ENCODE measurements at places on chromosomes 6 and 20. TPM values are rescaled to one million over a fixed set of nuclear protein-coding genes. Genes with fewer than 3 reads are reported as not detected.

Gene DUSP15
- 0.59 TPM for total RNA-seq

GRCh38 chr6:139983555-139984276, 609.3 kb upstream of the CITED2 start:
- no peak overlapping the region for H3K27ac ChIP-seq
- no peak for DNase-seq
- H3K27me3 ChIP-seq, result no peaks in the 10 kb centered on the region
- no peaks in the 10 kb centered on the region for H3K4me1 ChIP-seq

- no peak overlapping the region for H3K27ac ChIP-seq
- no peaks in the 10 kb centered on the region for H3K27me3 ChIP-seq
- no peak overlapping the region for H3K4me3 ChIP-seq
- no peaks in the 10 kb centered on the region for H3K4me1 ChIP-seq
- peak; percentile 38 for DNase-seq
Measured at GRCh38 chr6:33672808-33673207, 38.7 kb downstream of the UQCC2 start.

GRCh38 chr6:157825243-157825904, 2.3 kb downstream of the SNX9 start:
- no peaks in the 10 kb centered on the region for H3K36me3 ChIP-seq
- peaks cover 3% of the 10 kb centered on the region for H3K4me1 ChIP-seq
- H3K27me3 ChIP-seq, result no peaks in the 10 kb centered on the region
- H3K4me3 ChIP-seq, result no peak overlapping the region
- H3K27ac ChIP-seq, result no peak overlapping the region

DNA sequence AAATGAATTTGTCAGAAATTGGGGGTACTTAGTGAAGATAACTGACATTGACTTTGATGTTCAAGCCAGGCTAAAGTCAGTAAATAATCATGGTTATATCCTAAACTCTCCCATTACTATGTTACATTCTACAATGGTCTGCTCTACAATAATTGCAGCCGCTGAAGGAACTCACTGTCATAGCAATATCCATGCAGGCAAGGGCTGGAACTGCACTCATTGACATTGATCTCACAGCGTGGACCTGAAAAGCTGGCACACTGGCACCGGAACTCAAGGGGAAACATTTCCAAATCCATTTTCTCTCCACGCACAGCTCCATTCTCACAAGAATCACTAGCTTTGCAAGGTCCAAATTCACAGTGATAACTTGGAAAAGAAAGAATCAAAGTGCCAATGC, 702.7 kb downstream of the EYS start:
- no peak overlapping the region for H3K4me3 ChIP-seq
- H3K36me3 ChIP-seq, result no peaks in the 10 kb centered on the region
- H3K4me1 ChIP-seq, result no peaks in the 10 kb centered on the region
- DNase-seq, result no peak

DNA sequence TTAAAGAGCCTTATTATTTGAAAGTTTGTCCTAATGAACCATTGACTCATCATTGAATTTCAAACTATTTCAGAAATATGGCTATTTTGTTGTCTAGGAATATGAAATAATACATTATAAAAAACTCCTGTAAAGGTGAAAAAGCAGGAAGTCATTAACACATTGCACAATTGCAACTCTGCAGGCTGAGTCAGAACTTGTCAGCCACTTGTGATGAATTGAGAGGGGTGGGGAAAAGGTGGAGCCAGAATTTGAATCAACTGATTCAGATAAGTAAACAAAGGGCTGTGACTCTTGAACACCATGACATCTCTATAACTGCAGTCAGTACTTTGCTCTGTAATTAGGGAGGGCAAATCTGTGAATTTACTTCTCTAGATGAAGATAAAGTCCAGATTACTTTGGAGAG, 6.0 kb downstream of the C6orf141 start:
- H3K4me3 ChIP-seq, result no peak overlapping the region
- no peaks in the 10 kb centered on the region for H3K36me3 ChIP-seq
- peak overlapping the region; percentile 74 for H3K27ac ChIP-seq
- DNase-seq, result peak; percentile 85

Gene PSORS1C1
- 2.2 TPM for total RNA-seq

GRCh38 chr20:40652441-40652987, 36.5 kb downstream of the MAFB start:
- H3K27me3 ChIP-seq, result no peaks in the 10 kb centered on the region
- no peaks in the 10 kb centered on the region for H3K36me3 ChIP-seq
- no peaks in the 10 kb centered on the region for H3K4me1 ChIP-seq
- DNase-seq, result no peak

DNA sequence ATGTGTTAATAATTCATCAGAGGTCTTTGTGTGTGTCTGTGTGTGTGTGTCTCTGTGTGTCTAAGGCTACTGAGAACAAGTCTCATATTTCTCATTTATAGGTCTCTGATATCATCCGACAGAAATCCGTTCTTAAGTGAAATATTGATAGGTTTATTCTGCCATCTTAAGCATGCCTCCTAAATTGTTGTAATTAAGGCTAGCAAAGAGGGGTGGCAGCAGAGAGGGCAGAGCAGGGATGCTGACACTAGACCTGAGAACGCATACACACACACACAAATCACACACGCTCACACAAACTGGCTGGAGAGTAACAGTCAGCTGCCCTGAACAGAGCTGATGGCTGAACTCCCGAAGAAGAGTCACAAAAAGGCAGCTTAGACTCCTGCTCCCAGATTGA, 84.9 kb upstream of the LRFN2 start:
- H3K4me1 ChIP-seq, result no peaks in the 10 kb centered on the region
- H3K27ac ChIP-seq, result no peak overlapping the region
- H3K36me3 ChIP-seq, result no peaks in the 10 kb centered on the region

GRCh38 chr20:58718121-58718563, 25.5 kb downstream of the NPEPL1 start:
- H3K27me3 ChIP-seq, result no peaks in the 10 kb centered on the region
- no peaks in the 10 kb centered on the region for H3K4me1 ChIP-seq

- no peak for DNase-seq
- no peaks in the 10 kb centered on the region for H3K27me3 ChIP-seq
- peak overlapping the region; percentile 51 for H3K27ac ChIP-seq
Measured at GRCh38 chr6:54910921-54911320, 64.3 kb downstream of the FAM83B start.

DNA sequence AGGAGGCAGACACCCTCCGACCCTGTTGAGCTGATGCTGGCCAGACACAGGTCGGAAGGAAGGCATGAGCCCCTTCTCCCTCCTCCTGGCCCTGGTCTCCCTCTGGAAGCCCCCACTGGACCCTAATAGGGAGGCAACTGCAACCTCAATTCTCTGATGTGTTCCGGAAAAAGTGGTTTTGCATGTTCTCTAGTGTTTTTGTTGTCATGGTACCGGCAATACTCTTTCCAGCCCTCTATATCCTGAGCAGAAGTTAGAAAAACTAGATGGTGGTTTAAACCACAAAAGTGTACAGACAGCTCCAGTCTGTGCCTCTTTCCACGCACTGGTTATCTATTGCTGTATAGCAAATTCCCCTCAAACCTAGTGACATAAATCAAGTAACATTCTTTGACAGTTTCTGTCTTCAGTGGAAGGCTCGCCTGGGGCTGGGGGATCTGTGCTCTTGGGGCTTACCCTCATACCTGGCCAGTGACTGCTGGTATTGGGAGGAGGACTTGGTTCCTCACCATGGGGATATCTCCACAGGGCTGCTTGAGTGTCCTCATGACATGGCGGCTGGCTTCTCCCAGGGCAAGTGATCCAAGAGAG, 37.0 kb downstream of the SYTL3 start:
- no peak overlapping the region for H3K4me3 ChIP-seq
- DNase-seq, result peak; percentile 17
- H3K4me1 ChIP-seq, result no peaks in the 10 kb centered on the region
- no peak overlapping the region for H3K27ac ChIP-seq
- H3K36me3 ChIP-seq, result no peaks in the 10 kb centered on the region
- no peaks in the 10 kb centered on the region for H3K27me3 ChIP-seq

Gene BCL2L1
- total RNA-seq, result 59.4 TPM

Gene SNAP91
- total RNA-seq, result 0.45 TPM

DNA sequence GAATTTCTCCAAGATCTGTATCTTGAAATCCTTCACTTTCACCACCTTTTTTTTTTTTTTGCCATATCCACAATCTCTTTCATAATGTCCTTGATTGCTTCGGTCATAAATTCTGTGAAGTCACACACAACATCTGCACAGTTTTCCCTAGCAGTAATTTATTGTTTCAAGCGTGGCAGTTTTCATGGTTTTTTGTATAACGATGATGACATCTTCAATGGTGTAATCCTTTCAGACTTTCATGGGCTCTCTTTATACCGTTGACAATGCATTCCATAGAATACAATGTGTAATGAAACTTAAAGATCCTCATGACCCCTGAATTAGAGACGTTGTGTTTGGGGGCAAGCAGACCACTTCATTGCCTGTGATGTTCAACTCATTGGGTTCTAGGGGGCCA, 693.1 kb downstream of the PTPRT start:
- no peaks in the 10 kb centered on the region for H3K4me1 ChIP-seq
- H3K27ac ChIP-seq, result no peak overlapping the region
- H3K36me3 ChIP-seq, result no peaks in the 10 kb centered on the region
- no peak for DNase-seq
- H3K27me3 ChIP-seq, result no peaks in the 10 kb centered on the region

Gene PAX1
- not detected for total RNA-seq

GRCh38 chr6:90144396-90144795, 152.2 kb downstream of the BACH2 start:
- no peaks in the 10 kb centered on the region for H3K36me3 ChIP-seq
- H3K27me3 ChIP-seq, result no peaks in the 10 kb centered on the region
- no peaks in the 10 kb centered on the region for H3K4me1 ChIP-seq
- H3K4me3 ChIP-seq, result no peak overlapping the region
- no peak for DNase-seq
- no peak overlapping the region for H3K27ac ChIP-seq

- H3K4me3 ChIP-seq, result no peak overlapping the region
- no peaks in the 10 kb centered on the region for H3K27me3 ChIP-seq
- peak overlapping the region; percentile 55 for H3K27ac ChIP-seq
Measured at GRCh38 chr6:43823879-43824702, 54.1 kb downstream of the VEGFA start.

Gene FAM184A
- total RNA-seq, result 0.62 TPM

GRCh38 chr6:132758689-132759088, 985 bp upstream of the VNN2 start:
- no peaks in the 10 kb centered on the region for H3K4me1 ChIP-seq
- no peak overlapping the region for H3K27ac ChIP-seq
- H3K36me3 ChIP-seq, result no peaks in the 10 kb centered on the region
- no peak for DNase-seq
- H3K4me3 ChIP-seq, result no peak overlapping the region

Gene PSMB8
- 154 TPM for total RNA-seq

Gene ZNF334
- 1.3 TPM for total RNA-seq

Gene PSORS1C2
- total RNA-seq, result not detected

- DNase-seq, result no peak
- H3K27me3 ChIP-seq, result no peaks in the 10 kb centered on the region
- peak overlapping the region; percentile 57 for H3K27ac ChIP-seq
- H3K4me3 ChIP-seq, result peak overlapping the region; percentile 74
- no peaks in the 10 kb centered on the region for H3K4me1 ChIP-seq
Measured at GRCh38 chr6:7910298-7910653, 312 bp downstream of the TXNDC5 start.

DNA sequence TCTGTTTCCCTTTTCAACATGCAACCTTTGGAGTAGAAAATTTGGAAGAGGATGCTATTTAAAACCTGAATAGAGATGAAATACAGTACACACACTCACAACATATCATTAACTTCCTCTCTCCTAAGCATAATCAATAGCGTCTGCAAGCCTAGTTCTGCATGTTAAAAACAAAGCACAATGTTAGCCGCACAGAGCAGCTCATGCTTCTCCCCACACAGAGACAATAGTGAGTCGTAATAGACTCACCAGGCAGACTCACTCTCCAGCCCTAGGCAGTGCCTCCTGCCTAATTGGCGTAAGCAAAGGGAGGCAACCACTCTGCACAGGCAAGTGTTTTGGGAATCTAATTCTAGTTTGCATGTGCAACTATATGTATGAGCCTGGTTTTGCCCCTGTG, 45.8 kb upstream of the ARID1B start:
- H3K27me3 ChIP-seq, result no peaks in the 10 kb centered on the region
- no peaks in the 10 kb centered on the region for H3K4me1 ChIP-seq
- no peak overlapping the region for H3K27ac ChIP-seq

Gene NECAB3
- total RNA-seq, result 61.3 TPM

DNA sequence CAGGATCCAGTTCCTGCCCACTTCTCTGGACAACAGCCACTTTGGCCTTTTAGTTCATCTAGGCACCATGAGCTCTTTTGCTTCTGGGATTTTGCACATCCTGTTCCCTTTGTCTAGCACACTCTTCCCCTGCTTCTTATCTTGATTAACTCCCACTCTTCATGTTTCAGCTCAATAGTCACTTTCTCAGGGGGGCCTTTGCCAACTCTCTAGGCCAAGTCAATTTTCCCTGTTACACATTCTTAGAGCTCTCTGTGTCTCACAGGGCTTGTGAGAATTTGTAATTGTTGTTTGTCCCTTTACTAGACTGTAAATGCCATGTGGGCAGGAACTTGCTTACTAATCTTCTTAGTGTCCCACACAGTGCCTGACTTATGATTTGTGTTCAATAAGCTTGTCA, 58.1 kb upstream of the EPB41L1 start:
- peaks cover 25% of the 10 kb centered on the region for H3K4me1 ChIP-seq
- H3K4me3 ChIP-seq, result no peak overlapping the region
- DNase-seq, result no peak
- H3K27ac ChIP-seq, result peak overlapping the region; percentile 86
- no peaks in the 10 kb centered on the region for H3K36me3 ChIP-seq

DNA sequence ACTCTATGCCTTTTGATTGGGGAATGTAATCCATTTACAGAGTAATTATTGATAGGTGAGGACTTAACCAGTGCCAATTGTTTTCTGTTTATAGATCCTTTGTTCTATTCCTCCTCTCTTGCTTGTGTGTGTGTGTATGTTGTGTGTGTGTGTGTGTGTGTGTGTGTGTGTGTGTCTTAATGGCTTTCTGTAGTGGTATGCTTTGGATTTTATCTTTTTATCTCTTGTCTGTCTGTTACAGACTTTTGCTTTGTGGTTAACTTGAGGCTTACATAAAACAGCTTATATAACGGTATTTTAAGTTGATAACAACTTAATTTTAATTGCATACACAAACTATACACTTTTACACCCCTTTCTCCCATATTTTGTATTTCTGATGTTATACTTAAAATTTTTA, 54.7 kb downstream of the CDC5L start:
- no peak for DNase-seq
- no peak overlapping the region for H3K4me3 ChIP-seq
- H3K27me3 ChIP-seq, result no peaks in the 10 kb centered on the region
- no peaks in the 10 kb centered on the region for H3K4me1 ChIP-seq
- no peak overlapping the region for H3K27ac ChIP-seq
- no peaks in the 10 kb centered on the region for H3K36me3 ChIP-seq
